ENCODE measurements at places on chromosomes 1 and 21. TPM values are rescaled to one million over a fixed set of nuclear protein-coding genes. Genes with fewer than 3 reads are reported as not detected.

Gene C1orf226
- total RNA-seq = 0.05 TPM

Gene CITED4
- total RNA-seq = 4.2 TPM

Gene ZFP69B
- 5.4 TPM for total RNA-seq

Gene NGF
- total RNA-seq = not detected

Gene DEGS1
- 49.7 TPM for total RNA-seq

Gene OLFM3
- total RNA-seq = not detected

Gene APCS
- not detected for total RNA-seq

Gene AMY1C
- total RNA-seq = not detected

Gene TMEM52
- 1.2 TPM for total RNA-seq

Gene SPATA6
- total RNA-seq = 1.2 TPM

Gene FCRLB
- not detected for total RNA-seq

Gene CXADR
- total RNA-seq = 0.64 TPM

Gene FGR
- total RNA-seq = 0.07 TPM

Gene CELA2B
- not detected for total RNA-seq

Gene TP73
- total RNA-seq = 2.4 TPM

Gene EDARADD
- 54.8 TPM for total RNA-seq

Gene MMEL1
- 0.73 TPM for total RNA-seq

Gene CD247
- total RNA-seq = 196 TPM

Gene RAB42
- 0.34 TPM for total RNA-seq

Gene CNR2
- total RNA-seq = 0.05 TPM

Gene ZBTB8B
- total RNA-seq = 0.02 TPM

Gene RLF
- 22.3 TPM for total RNA-seq

Gene GBP4
- total RNA-seq = 14.3 TPM

Gene FCRL3
- total RNA-seq = not detected

Gene BARHL2
- total RNA-seq = not detected

Gene PLPPR4
- total RNA-seq = not detected

Gene WDTC1
- total RNA-seq = 22.4 TPM

Gene PM20D1
- total RNA-seq = 0.78 TPM

Gene ZSCAN20
- 2.6 TPM for total RNA-seq

All from activated T-helper 2 cell treated with anti-CD3 and anti-CD28 coated beads, Interferon-gamma antibody, Interleukin-2, Interleukin-4, amounts not matched to agents 10 μg/mL and 5 μg/mL and 100 μg/mL, durations not matched to agents 14 hours and 24 hours and 36 hours (primary cell).